ENCODE measurements at places on chromosomes 1 and 21.

DNA sequence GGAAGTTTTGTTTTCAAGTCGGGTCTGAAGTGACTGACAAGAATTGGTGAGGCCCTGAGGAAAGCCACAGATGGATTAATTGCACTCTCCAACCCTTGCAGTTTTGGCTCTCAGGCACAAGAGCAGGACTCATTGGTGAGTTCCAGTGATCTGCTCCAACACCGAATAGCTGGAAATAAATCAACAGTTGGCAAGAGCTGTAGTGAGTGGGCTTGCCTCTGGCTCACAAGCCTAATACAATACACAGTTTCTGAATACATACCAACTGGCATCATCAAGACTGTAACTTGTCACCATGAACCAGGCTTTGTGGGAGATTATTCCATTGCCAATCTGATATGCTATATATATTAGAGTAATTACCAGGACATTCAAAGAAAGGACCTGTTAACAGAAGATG, 131.6 kb downstream of the GRIK1 start:
- no peak for DNase-seq

DNA sequence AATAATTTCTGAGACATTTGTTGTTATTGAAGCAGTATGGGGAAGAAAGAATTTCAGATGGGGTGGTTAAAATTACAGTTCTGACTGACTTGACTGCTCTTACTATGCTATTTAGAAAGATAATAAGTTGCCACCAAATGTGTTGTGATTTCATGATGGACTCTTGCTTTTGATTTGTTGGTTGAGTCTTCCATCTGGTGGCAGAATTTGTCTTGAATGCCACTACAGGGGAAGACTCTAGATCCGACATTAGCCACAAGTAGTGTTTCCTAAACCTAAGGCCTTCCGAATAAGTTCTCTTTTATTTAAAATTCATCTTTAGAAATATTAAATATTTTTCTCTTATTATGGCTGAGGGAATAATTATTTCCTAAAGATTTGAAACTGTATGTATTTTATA, 190.9 kb upstream of the ADGRL4 start:
- no peak for DNase-seq

GRCh38 chr1:170929835-170930554, 5.3 kb upstream of the MROH9 start:
- peak; percentile 39 for DNase-seq

DNA sequence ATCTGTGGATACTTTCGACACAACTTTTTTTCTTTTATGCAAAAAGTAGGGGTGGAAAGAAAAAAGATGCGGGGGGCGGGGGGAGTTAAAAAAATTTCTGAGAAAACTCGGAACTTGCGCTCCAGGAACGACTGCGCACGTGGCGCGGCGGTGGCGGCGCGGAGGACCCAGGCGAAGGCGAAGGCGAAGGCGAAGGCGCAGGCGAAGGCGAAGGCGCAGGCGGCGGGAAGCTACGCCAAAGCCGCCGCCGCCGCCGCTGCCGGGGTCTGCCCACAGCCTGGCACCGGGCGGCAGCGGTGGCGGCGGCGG, 208 bp upstream of the BARHL2 start:
- no peak for DNase-seq

Measured in NCI-H1436 (cell line).